Adrenal gland (tissue), 19 donors: ENCODE measurements at places on chromosomes 12 and 14. TPM values are rescaled to one million over a fixed set of nuclear protein-coding genes. Genes with fewer than 3 reads are reported as not detected.

PDZRN4 gene
- 0.97 TPM for total RNA-seq

NFE2 gene
- total RNA-seq, result 0.72 TPM

RNASE1 gene
- total RNA-seq, result 103 TPM

RPS6KL1 gene
- total RNA-seq, result 3.0 TPM

RFLNA gene
- total RNA-seq, result 0.98 TPM

LBHD2 gene
- total RNA-seq, result not detected

IFNG-AS1 gene
- total RNA-seq, result not detected

ITPK1 gene
- total RNA-seq, result 55.8 TPM

KRT6B gene
- total RNA-seq, result 0.25 TPM

C3AR1 gene
- 20.0 TPM for total RNA-seq

BMP4 gene
- 18.1 TPM for total RNA-seq

GPR84 gene
- total RNA-seq, result 1.2 TPM

BHLHE41 gene
- 41.1 TPM for total RNA-seq

ITGA5 gene
- total RNA-seq, result 76.5 TPM

CLEC4C gene
- not detected for total RNA-seq

SERPINA1 gene
- 10.4 TPM for total RNA-seq

- H3K27ac ChIP-seq, result no peak overlapping the region
- no peak overlapping the region for H3K4me3 ChIP-seq
- H3K36me3 ChIP-seq, result no peaks in the 10 kb centered on the region
- no peak for DNase-seq
Measured at GRCh38 chr12:81147292-81147919, 69.5 kb downstream of the ACSS3 start.

GRCh38 chr14:21723431-21724045, 49.9 kb upstream of the OR4E1 start:
- DNase-seq, result no peak
- H3K27ac ChIP-seq, result no peak overlapping the region
- H3K4me3 ChIP-seq, result no peak overlapping the region
- H3K4me1 ChIP-seq, result no peaks in the 10 kb centered on the region
- H3K27me3 ChIP-seq, result no peaks in the 10 kb centered on the region

DNA sequence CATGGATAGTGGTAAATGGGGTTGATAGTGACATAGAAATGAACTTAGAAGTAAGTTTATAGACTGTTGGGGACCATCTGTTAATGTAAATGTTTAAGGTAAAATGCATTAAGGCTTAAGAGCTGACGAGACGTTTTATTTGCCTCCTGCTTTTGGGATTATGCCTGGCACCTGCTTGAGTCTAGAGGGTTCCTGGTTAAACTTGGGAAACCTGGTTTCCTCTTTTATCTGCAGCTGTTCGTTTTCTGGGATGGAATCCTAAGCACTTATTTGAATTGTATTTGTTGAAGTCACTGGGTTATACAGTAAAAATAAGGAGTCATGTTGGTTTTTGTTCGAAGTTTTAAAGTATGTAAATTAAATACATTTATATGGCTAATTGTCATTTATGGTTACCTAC, 914.7 kb downstream of the NRXN3 start:
- no peaks in the 10 kb centered on the region for H3K36me3 ChIP-seq
- no peak for DNase-seq
- no peak overlapping the region for H3K27ac ChIP-seq
- H3K4me1 ChIP-seq, result no peaks in the 10 kb centered on the region

DNA sequence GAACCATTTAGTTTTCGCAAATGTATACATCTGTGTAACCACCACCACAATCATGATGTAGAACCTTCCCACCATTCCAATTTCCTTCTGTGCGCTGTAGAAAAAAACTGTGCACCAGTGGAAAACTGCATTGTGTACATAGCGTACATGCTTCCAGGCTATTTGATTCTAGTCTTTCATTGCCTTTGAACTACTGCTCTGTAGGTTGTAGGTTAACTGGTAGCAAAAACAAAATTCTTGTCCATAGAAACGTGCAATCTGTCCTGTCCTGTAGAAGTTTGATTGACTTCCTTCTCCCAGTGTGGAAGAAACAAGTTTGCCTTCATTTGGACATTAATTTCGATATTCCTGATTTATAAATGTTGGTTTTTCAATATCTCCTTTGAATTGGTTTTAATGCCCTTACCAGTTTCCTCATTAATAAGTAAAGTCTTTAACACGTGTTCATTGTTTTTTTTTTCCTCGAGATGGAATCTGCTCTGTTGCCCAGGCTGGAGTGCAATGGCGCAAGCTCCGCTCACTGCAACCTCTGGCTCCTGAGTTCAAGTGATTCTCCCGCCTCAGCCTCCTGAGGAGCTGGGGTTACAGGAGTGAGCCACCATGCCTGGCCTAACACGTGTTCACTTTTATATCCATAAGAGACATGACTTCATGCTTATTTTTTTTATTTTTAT, 3.6 kb upstream of the ISM2 start:
- no peak overlapping the region for H3K4me3 ChIP-seq
- no peak for DNase-seq
- H3K27ac ChIP-seq, result no peak overlapping the region

DNA sequence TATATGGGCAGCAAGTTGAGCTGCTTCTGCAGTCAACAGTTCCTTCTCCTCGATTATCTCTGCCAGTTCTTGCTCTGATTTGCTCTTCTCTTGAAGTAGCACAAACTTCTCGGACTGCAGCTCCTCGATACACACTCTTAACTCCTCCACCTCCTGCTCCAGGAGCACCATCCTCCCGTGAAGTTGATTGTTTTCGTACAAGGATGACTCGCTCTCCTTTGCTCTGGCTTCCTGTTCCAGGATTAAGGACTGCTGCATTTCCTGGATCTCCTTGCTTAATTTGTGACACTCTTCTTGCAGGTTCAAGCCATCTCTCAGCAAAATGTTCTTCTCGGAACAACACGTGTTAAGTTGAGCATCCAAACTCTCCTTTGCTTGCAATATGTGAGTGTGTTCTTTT, 56.2 kb upstream of the VPS33A start:
- peaks cover 12% of the 10 kb centered on the region for H3K4me1 ChIP-seq
- no peaks in the 10 kb centered on the region for H3K27me3 ChIP-seq
- no peak overlapping the region for H3K27ac ChIP-seq
- DNase-seq, result no peak

DNA sequence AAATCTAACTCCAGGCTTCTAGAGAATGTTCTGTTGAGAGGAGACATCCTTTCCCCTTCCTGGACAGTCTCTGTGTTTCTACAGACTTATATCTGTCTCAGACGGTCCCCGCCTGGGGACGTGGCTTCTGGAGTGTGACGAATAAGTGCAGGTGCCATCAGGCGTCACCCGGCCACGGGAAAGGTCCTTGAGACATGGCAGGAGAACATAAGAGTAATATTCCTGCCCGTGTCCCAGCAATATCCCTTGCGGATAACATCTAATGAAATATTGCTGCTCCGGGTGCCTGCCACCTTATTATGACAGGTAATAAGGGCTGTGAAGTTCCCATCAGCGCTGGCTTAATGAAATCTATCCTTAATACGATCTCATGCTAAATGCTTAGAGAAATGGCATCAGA, 139.6 kb downstream of the PIWIL1 start:
- H3K27me3 ChIP-seq, result no peaks in the 10 kb centered on the region
- no peak overlapping the region for H3K4me3 ChIP-seq
- H3K36me3 ChIP-seq, result no peaks in the 10 kb centered on the region
- DNase-seq, result no peak

- DNase-seq, result no peak
- H3K4me3 ChIP-seq, result no peak overlapping the region
- no peaks in the 10 kb centered on the region for H3K4me1 ChIP-seq
- H3K27me3 ChIP-seq, result no peaks in the 10 kb centered on the region
Measured at GRCh38 chr14:80152763-80153162, 58.5 kb downstream of the DIO2 start.

DNA sequence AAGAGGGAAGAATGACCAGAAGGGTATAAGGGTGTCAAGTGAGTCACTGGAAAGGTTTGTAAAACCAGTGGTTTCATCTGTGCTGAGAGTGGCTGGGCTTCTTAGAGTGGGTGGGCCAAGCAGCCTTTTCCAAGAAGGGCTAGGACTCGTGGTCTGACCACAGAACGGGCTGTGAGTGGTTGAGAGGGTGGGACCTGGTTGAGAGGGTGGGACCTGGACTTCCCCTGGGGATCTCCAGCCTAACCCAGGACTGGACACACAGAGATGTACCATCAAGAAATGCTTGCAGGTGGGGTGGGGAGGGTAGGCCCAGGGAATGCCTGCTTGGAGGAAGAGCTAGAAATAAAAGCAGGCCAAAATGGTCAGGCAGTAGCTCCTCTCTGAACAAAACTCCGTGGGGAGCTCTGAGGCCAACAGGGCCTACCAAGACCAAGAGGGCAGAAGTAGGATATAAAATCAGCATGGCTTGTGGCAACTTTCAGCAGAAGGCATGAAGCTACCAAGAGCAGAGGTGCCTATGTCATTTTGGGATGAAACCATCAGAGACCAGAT, 140.5 kb downstream of the FOXN3 start:
- H3K36me3 ChIP-seq, result no peaks in the 10 kb centered on the region
- H3K4me1 ChIP-seq, result peaks cover 15% of the 10 kb centered on the region
- DNase-seq, result peak; percentile 17
- H3K27ac ChIP-seq, result no peak overlapping the region

GRCh38 chr12:41606468-41607445, 418.6 kb downstream of the PDZRN4 start:
- no peak overlapping the region for H3K27ac ChIP-seq
- no peak for DNase-seq
- no peaks in the 10 kb centered on the region for H3K36me3 ChIP-seq

GRCh38 chr14:23483236-23483854, 13.8 kb downstream of the NGDN start:
- H3K27me3 ChIP-seq, result no peaks in the 10 kb centered on the region
- no peaks in the 10 kb centered on the region for H3K4me1 ChIP-seq
- no peak overlapping the region for H3K4me3 ChIP-seq
- H3K36me3 ChIP-seq, result no peaks in the 10 kb centered on the region
- H3K27ac ChIP-seq, result no peak overlapping the region
- DNase-seq, result no peak

DNA sequence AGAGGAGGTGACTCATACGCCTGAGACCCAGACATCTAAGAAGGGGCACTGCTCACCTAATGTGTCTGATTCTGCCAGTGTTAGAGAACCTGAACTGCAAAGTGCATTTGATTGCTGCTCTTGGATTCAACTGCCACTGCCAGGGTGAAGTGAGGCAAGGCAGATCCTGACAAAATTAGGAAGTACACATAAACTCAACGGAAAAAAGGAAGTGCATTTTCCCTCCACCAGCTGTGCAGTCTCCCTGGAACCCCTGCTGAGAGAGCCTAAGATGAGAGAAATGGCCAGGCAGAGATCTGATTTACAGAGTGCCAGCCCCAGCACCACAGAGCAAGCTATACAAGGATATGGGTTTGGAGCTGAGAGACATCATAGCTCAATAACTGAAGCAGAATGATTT, 215.3 kb downstream of the SEC23A start:
- no peaks in the 10 kb centered on the region for H3K36me3 ChIP-seq
- H3K4me3 ChIP-seq, result no peak overlapping the region
- no peak for DNase-seq

DNA sequence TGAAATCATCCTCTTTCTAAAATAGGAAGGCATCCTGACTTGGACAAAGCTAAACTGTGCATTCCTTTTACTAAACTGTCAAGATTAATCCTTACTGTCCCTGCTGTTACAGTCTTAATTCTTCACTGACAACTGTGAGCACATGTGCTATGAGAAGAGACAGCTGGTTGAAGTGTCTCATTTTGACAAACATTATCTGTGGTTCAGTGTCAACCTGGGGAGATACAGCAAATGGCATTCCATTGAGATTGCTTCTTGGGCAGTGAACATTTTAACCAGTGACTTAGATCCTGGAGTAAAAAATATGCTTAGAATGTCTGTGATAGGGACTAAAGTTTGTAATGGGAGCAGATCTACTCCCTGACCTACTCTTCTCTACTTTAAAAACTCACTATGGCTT, 552.6 kb upstream of the ATP2B1 start:
- no peaks in the 10 kb centered on the region for H3K36me3 ChIP-seq
- no peaks in the 10 kb centered on the region for H3K4me1 ChIP-seq
- DNase-seq, result no peak
- no peaks in the 10 kb centered on the region for H3K27me3 ChIP-seq
- no peak overlapping the region for H3K4me3 ChIP-seq
- no peak overlapping the region for H3K27ac ChIP-seq

GRCh38 chr12:104827587-104827986, 130.5 kb downstream of the SLC41A2 start:
- H3K27ac ChIP-seq, result no peak overlapping the region
- no peak overlapping the region for H3K4me3 ChIP-seq
- H3K36me3 ChIP-seq, result no peaks in the 10 kb centered on the region
- no peak for DNase-seq

DNA sequence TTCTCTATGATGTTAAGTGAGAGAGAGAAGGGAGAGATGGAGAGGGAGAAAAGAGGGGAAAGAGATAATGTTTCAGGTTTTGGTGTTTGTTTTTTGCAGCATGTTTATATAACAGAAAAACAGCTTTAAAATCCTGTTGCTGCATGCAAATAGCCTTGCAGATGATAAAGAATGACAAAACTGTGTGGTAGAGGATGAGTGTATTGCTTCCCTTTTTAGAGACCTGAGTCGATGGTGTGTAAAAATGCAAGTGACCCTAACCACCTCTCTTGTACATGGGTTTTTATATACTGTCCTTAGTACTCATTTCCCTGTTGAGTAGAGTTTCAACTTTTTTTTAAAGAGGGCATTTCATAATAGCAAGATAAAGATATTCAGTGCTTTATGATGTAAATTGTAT, 249.1 kb downstream of the AKAP6 start:
- H3K36me3 ChIP-seq, result no peaks in the 10 kb centered on the region
- no peaks in the 10 kb centered on the region for H3K27me3 ChIP-seq
- H3K4me3 ChIP-seq, result no peak overlapping the region
- no peak for DNase-seq

DNA sequence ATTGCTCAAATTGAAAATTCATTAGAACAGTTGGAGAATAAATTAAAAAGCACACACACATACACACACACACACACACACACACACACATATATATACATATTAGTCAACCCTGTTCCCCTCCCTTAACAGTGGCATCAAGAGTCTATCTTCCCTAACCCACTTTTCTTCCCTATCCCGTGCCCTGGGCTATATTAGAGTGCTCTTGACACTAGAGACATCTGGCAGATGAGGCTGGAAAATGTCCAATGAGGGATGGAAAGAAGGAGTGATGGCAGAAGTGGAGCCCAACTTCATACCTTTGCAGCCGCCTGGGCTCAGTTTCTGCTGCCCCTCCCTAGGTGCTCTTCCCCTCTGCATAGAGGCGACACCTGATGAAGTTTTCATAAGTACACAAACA, 172.4 kb upstream of the NUDT4 start:
- no peak overlapping the region for H3K27ac ChIP-seq
- H3K36me3 ChIP-seq, result no peaks in the 10 kb centered on the region
- no peak overlapping the region for H3K4me3 ChIP-seq
- H3K27me3 ChIP-seq, result no peaks in the 10 kb centered on the region
